ENCODE measurements at places on chromosomes 6 and 20. TPM values are rescaled to one million over a fixed set of nuclear protein-coding genes. Genes with fewer than 3 reads are reported as not detected.

The TINAG gene
- not detected for total RNA-seq

The BCAS1 gene
- not detected for total RNA-seq

The C6orf141 gene
- total RNA-seq = not detected

The IL17A gene
- not detected for total RNA-seq

The ADIG gene
- total RNA-seq = not detected

The OTOR gene
- not detected for total RNA-seq

The FAM83C gene
- not detected for total RNA-seq
